Glutamatergic neuron (in vitro differentiated cells): ENCODE measurements at places on chromosomes 7 and 10. TPM values are rescaled to one million over a fixed set of nuclear protein-coding genes. Genes with fewer than 3 reads are reported as not detected.

DNA sequence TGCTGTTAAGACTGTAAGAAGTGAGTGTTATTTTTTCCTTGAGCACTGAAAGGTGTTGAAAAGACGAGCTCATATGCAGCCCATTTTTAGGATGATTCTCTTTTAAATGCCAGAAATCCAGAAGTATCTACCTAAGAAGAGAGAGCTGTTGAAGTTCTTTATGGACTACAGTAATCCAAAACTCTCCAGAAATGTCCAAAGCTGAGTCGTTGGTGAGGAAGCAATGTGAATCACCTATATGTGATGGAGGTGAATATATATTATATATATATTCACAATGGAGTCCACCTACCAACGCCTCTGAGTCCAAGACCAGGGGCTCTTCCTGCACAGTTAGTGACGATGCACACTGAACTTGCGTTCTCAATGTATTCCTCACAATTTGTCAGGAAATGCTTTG lies 252.7 kb upstream of the PITRM1 start:
- DNase-seq = no peak
- H3K4me3 ChIP-seq = no peak overlapping the region
- H3K27ac ChIP-seq = no peak overlapping the region
- no peaks in the 10 kb centered on the region for H3K36me3 ChIP-seq
- H3K27me3 ChIP-seq = peaks cover 2% of the 10 kb centered on the region

GRCh38 chr10:97762056-97762455 lies 9.7 kb downstream of the SFRP5 start:
- no peak overlapping the region for H3K27ac ChIP-seq
- no peaks in the 10 kb centered on the region for H3K4me1 ChIP-seq
- H3K36me3 ChIP-seq = no peaks in the 10 kb centered on the region
- H3K27me3 ChIP-seq = peaks cover 6% of the 10 kb centered on the region
- DNase-seq = no peak

- H3K4me3 ChIP-seq = no peak overlapping the region
- no peak overlapping the region for H3K27ac ChIP-seq
- H3K27me3 ChIP-seq = peaks cover 5% of the 10 kb centered on the region
- H3K4me1 ChIP-seq = no peaks in the 10 kb centered on the region
- DNase-seq = no peak
Measured at GRCh38 chr7:98399890-98400541, 874 bp downstream of the BAIAP2L1 start.

ANKRD61 gene
- total RNA-seq = not detected
